NK-92 treated with Interleukin-12 subunit alpha and Interleukin-12 subunit beta, amount 100 ng/mL, for 24 hours (cell line): ENCODE measurements at places on chromosomes 13 and 19.

DNA sequence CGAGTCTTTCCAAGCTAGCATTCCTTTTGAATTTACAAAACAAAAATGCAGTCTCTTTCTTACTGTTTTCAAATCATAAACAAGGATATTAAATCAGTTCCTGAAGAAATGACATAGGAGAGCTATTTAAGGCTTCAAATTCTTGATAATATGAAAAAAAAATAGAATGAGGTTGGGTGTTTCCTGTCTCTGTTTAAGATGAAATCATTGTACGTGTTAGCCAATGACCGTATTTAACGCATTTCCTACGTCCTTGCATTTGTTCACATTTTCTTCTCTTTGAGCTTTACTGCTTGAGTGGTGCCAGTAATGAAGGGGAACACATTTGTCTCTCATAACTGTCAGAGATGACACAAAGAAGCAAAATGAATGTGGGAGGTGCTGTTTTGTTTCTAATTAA lies 821.3 kb downstream of the DIAPH3 start:
- DNase-seq, result no peak

DNA sequence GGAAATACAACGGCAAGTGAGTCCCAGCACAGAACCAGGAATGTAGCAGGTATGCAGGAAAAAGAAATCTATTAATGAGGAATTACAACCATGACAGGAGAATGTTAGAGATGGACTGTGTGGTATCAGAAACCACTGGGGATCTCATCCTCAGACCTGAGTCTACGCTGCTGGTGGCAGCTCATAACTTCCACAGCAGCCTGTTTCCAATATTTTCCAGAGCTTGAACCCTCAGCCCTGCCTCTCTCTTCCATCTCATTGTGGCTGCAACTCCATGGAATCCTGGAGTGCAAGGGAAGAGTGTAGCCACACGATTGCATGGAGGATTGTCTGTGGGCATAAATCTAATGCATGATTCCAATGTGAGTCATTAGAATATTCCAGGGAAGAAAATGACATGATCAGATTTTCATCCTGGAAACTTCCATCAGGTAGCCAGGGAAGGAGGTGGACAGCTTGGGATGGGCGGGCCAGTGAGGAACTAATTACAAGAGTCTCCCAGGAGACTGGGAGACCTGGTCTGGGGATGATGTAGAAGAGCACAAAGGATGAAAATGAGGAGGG lies 14.9 kb downstream of the PLA2G4C start:
- no peak for DNase-seq

DNA sequence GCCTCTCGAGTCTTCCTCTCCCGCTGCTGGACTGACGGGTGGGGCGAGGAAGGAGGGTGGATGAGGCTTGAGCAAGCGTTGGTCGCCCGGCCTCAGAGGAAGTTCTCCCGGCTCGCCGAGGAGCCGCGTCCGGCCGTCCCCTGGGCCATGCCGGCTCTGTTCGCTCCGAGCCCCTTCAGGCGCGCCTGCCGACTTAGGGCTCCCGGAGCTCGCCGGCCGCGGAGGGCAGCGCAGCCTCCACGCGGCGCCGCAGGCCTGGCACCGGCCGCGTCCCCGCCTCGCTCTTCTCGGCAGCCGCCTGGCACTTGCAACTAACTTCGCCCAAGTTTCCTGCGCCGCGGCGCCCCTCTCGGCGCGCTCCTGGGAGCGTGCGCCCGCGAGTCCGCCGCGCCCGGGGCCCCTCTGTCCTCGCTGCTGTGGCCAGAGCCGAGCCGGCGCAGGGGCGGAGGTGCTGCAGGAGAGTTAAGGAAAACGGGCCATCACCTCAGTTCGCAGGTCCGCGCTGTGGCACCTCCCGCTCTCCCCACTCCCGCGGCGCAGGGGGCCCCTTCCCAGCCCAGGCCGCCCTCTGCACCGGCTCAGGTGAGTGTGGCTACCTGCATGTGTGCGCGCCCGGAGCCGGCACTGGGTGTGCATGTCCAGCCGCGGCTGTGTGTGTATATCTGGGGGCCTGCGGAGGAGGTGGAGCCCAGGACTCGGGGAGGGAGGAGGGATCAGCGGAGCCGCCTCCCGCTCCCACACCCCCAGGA lies 641 bp upstream of the SOX21 start:
- DNase-seq, result no peak

- no peak for DNase-seq
Measured at GRCh38 chr13:96934889-96935489, 59.3 kb downstream of the OXGR1 start.

DNA sequence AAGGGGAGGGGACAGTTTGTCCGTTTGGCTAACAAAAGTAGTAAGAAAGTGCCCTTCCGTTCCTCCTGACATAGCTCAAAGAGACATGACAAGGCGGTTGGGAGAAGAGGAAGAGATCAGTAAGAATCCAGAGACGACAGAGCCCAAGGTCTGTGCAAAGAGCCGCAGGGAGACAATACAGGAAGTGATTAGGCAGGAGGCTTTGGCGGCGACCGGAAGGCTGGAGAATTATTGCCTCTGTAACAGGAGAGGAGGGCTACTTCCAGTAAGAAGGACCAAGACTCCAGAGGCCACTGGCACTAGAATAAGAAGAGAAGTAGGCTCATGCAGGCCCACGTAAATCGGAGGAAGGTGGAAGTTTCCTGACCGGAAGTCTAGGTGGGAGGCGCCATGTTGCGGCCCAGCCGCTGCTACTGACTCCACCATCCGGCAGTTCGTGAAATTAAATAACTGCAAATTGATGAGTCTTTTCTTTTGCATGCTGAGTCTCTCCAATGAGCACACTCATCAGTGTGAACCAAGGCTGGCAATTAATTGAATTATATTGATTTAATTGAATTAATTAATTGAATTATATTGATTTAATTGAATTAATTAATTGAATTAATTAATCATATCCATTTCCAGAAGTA lies 9.9 kb downstream of the RFX2 start:
- no peak for DNase-seq
